ENCODE measurements at places on chromosomes 3 and 15. TPM values are rescaled to one million over a fixed set of nuclear protein-coding genes. Genes with fewer than 3 reads are reported as not detected.

LMOD3 gene
- total RNA-seq, result not detected

- DNase-seq, result no peak
Observed at GRCh38 chr15:97708252-97708651, 252.3 kb upstream of the ARRDC4 start.

DNA sequence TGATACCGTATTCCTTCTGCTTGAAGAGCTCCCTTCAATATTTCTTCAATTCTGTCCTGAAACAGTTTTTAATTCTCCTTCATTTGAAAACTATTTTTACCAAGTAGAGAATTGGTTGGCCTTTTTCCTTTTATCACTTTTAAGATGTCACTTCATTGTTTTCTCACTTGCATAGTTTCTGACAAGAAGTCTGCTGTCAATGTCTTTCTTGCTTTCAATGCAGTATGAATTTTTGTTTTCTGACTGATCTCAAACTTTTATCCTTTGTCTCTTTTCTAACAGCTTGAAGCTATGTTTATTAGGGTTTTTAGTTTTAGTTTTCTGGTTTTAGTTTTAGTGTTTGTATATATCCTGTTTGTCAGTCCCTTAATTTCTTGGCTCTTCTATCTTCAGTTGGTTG lies 364.8 kb upstream of the TPRG1 start:
- no peak for DNase-seq

DNA sequence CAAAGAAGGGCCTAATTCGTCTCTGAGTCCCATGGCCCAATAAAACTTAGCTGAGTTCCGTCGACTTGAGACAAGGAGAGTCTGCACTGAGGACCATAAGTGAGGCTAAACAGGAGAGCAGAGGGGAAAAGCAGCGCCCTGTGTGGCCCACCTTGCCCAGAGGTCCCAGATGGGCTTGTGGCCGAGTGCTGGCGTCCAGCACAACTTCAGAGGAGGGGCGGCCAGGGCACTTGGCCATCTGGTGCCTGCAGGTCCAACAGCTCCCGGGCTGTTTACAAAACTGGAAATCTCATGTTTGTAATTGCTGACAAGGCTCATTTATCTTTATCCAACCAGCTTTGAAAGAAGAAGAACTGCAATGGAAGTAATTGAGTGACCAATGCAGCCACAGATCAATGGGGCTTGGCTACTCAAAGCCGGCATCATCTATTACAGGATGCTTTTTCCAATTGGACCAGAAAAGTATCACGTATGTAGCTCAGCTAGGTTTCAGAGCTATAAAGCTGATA lies 306.3 kb downstream of the OCA2 start:
- DNase-seq, result no peak

DNA sequence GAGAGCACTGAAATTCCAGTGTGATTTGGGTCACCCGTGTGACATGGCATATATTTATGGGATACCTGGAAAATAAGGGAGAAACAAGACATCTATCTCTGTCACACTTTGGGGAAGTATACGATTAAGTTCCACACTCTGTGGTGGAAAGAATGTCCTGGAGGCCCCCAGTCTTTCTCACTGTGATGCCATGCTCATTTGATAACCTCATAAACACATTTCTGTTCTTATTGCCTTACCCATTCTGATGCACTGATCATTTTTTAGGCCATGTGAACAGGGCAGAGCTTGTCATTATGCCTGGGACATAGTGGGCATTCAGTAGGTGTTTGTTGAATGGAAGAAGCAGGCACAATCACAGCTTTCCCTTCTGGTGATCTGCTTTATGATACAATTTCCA lies 349.4 kb upstream of the TPRG1 start:
- no peak for DNase-seq

HRH1 gene
- total RNA-seq, result 3.6 TPM

GRCh38 chr15:29674661-29675533 lies 147.4 kb downstream of the TJP1 start:
- no peak for DNase-seq

DNA sequence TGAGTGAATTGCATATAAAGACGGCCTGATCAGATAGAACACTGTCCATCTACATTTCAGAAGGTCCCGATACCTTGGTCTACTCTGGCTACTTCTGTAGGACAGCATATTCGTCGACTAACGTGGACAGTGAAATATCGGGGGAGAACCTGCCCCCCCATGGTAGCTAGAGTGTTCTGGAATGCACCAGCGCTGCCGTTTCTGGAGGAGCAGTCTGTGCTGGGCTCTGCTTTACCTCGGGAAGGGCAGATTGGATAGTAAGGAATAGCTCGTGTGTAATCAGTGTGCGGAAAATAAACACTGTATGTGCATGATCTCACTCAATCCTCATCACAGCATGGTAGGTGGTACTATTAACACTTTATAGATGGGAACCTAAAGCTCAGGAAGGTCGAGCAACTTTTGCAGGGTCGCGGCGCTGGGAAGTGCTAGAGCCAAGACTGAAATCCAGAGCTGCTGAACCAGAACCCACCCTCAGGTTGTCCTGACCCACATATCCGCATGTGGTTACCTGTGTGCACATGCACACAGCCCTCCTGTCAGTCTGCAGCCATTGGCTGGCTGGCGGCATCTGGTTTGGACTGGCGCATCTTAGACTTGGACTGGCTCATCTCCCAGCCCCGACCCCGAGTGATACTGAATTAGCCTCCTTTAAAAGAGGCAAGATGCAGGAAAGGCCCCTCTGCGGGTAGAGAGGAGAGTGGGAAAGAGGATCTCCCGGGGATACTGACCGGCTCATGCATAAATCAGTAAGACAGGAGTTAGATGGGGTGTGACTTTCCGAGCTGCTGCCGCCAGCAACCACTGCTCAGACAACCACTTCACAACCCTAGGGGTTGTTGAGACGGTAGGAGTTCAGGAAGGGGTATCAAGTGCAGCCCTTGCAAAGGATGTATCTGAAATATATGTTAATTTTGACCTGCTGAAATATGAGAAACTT lies 155.0 kb upstream of the BHLHE40 start:
- DNase-seq, result no peak

ZNF80 gene
- total RNA-seq, result not detected

RCN2 gene
- total RNA-seq, result 39.8 TPM

SERPINI2 gene
- total RNA-seq, result not detected

- DNase-seq, result no peak
Observed at GRCh38 chr3:9151240-9151639, 98.2 kb downstream of the SRGAP3 start.

DNA sequence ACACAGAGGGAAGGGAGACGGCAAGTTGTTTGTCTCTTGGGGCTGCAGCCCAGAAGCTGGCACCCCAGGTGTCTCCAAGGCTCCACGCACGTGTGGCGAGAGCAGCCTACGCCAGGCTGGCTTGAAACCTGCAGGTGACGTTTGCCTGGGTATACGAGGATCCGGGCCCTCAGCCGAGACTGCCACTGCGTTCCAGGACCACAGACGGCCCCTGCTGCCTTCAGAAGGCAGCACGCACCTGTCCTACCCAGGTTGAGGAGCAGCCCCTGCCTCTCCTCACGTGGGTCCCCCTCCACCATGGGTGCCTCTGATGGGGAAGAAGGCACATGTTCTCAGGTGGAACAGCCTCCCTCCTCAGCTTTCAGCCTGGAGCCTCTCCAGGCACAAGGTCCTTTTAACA lies 75.3 kb upstream of the PRR20G start:
- no peak for DNase-seq

- no peak for DNase-seq
Observed at GRCh38 chr3:106160396-106160795, 291.6 kb upstream of the CBLB start.

- DNase-seq, result no peak
Observed at GRCh38 chr3:191217301-191217700, 18.3 kb downstream of the OSTN start.

CHRD gene
- 9.9 TPM for total RNA-seq

CHRM5 gene
- total RNA-seq, result not detected
